Neuronal stem cell (in vitro differentiated cells): ENCODE measurements at places on chromosomes 13 and 19.

GRCh38 chr19:8361921-8362793 is 1.8 kb upstream of the ANGPTL4 start:
- no peak for DNase-seq

DNA sequence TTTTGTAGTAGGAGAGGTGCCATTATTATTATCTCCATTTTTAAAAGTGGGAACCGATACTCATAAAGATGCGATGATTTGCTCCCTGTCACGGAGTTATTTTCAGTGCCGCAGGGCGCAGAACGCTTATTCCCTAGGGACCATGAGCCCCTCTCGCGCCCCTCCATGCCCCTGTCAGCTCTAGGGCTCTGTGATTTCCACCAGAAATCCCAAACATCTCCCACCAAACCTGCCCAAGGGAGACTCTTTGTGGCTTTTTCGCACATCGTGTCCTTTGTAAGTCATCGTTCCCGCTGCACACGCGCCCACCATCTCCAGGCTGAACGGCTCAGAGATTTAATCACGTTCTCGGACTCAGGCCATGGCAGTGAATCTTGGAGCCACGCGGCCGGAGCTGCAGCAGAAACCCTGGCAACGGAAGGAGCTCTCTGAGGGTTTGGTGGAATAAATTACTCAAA is 105.1 kb downstream of the DNAJC15 start:
- no peak for DNase-seq

DNA sequence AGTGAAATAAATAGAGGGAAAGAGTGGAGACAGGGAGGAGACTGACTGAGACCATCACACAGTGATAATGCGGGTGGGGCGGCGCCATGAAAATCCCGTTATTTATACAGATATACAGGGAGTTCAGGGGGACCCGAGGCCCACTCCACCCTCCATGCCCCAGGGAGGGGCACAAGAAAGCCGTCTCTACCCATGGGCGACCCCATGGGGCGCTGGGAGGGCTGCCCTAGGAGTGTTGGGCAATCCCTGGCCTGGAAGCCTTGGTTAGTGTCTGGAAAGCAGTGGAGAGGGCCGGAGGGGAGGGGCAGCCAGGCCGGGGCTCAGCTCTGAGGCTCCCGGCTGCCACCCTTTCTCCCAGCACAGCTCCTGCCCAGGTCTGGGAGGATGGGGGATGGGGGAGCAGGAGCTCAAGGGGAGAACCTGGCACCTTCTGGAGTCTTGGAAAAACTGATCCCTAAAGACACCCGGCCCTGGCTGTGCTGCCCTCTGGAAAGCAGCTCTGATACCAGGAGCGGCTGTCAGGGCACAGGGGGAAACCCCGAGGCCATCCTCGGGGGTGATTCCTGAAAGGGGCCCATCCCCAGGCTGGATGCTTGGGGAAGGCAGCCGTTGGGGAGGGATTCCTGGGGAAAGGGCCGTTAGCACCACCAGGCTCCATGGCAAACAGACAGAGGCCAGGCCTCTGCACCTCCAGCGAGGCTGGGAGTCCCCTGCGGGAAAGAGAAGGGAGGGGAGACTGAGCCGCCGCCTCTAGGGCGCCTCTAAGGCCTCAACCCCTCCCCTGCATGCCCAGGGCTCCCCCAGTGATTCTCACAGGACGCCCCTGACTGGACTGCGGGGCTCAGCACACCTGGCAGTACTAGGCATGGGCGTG is 3.0 kb upstream of the PRKD2 start:
- DNase-seq, result no peak

DNA sequence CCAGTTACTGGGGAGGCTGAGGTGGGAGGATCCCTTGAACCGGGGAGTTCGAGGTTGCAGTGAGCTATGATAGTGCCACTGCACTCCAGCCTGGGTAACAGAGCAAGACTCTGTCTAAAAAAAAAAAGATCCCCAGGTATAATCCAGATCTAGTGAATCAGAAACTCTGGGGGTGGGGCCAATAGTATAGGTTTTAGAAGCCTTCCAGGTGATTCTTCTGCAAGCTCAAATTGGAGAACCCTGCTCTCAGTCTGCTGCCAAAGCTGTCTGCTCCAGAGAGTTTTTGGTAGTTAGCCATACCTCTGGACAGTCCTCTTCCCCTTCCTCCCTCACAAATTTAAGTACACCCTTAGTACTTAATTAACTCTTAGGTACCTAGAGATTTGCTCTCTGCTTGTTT is 28.0 kb downstream of the SERP2 start:
- no peak for DNase-seq

- DNase-seq, result no peak
These were observed 1.6 kb downstream of the LATS2 start for GRCh38 chr13:21059641-21060337.

DNA sequence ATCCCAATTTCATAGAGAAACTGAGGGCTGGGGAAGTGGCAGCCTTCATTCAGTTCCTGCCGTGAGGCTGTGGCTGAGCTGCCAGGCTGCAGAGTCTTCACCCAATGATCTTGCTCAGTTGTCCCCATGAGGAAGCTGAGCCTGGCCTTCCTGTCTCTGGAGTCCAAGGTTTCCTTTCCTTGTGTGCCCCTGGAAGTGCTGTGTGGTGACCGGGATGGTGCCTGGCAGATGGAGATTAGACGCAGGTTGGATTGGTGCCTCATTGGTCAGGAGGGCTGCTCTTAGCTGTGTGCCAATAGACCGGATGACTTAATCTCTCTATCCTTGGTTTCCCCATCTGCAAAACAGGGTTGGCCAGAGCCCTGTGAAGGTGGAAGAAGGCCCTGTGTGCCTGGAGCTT is 24.6 kb downstream of the DNM2 start:
- DNase-seq, result no peak

- no peak for DNase-seq
These were observed 70.3 kb upstream of the MCF2L start for GRCh38 chr13:112898621-112899280.

DNA sequence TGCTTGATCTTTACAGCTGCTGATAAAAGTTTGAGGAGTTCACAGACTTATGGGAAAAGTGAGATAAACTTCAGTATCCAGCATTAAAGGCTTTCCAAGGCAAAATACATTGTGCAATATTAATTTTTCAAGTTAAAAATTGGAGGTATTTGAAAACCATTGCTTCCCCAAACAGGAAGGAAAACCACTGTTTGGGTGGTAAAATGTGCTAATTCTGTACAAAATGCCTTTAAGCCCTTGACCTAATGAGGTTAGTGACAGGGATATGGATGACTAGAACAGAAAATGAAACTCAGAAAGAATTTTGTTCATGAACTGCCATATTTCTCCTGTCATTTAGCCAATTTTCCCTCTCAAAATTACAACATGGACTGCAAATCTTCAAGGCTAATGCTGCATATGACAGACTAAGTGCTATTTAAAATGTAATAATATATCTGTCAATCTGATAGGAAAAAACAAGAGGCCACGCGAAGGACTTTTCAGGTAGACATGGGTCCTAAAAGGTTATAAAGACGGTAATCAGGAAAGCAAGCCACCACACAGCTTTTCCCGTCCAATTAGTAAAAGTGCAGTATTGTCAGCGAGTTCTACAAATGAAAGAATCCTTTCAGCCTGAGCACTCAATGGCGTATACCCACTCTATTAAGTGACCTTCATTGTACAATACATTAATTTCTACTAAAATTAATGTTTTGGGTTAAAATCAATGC is 212.8 kb downstream of the ENOX1 start:
- no peak for DNase-seq

DNA sequence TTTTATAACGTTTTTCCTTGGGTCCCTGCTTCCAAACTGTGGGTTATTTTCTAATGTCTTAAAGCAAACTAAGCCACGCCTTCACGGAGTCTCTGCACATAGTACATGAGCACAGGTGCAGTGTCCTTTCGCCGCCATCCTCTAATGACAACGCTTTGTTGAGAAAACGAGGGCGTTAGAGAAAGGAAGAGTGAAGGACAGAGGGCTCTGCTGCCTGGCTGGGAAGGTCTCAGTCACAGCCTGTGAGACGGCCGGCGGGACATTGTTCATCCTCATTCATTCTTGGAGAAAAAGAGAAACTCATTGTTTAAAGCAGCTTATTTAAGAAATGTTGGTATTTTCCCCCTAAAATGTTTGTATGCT is 9.5 kb downstream of the IL17D start:
- DNase-seq, result no peak

DNA sequence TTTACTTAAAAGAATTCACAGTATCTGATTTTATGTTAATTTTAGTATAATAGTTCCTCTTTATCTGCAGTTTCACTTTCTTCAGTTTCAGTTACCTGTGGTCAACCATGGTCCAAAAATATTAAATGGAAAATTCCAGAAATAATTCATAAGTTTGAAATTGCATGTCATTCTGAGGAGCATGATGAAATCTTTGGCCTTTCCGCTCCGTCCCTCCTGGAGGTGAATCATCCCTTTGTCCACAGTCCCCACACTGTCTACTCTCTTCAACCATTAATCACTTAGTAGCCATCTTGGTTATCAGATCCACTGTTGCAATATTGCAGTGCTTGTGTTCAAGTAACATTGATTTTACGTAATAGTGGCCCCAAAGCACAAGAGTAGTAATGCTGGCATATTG is 26.9 kb downstream of the SLITRK6 start:
- DNase-seq, result no peak

- no peak for DNase-seq
These were observed 31.2 kb upstream of the SLC10A2 start for GRCh38 chr13:103097366-103097928.

DNA sequence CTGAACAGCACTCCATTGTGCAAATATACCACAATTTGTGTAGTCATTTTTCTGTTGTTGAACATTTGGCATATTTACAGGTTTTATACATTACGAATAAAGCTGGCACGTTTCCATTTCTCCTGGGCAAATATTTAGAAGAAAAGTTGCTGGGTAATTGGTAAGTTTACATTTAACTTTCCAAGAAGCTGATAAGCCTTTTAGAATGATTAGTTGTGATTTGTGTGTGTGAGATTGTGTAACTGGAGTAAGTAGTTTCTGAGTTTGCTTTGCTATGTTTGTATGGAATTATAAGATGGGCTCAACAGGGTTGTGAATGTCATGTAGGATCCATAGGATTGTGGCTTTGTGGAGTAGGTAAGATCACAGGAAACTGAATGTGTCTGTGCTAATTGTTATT is 1.6 kb upstream of the ZNF529 start:
- DNase-seq, result no peak

- DNase-seq, result no peak
These were observed 50.2 kb upstream of the GTF3A start for GRCh38 chr13:27374126-27374613.

DNA sequence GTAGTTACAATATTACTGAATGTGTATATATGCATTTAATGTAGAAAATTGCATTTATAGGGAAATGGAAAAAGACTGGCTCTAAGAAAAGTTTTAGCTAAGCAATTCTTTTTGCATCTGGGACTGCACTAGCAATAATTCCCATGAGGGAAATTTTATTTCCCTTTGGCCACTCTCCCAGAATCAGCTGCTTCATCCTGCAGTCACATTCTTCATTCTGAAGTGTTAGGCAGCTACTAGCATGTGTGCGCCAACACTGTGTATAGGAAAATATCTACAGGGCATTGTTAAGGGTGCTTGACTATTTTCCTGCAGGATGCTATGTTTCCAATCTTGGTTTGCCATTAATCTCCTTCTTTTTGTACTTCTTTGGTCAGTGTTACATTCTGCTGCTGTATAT is 312.8 kb upstream of the PCDH20 start:
- no peak for DNase-seq

DNA sequence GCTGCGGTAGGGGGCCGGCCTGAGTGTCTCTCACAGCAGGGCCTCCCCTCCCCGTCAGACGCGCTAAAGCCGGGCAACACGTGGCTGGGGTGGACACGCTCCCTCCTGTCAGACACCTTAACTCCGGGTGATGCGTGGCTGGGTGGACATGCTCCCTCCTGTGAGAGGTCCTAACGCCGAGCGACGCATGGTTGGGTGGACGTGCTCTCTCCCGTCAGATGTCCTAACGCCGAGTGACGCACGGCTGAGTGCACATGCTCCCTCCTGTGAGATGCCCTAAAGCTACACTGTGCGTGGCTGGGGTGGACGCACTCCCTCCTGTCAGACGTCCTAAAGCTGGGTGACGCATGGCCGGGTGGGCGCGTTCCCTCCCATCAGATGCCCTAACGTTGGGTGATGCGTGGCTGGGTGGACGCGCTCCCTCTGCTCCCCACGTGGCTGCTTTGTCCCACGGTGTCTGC is 126.1 kb upstream of the MCF2L start:
- no peak for DNase-seq

DNA sequence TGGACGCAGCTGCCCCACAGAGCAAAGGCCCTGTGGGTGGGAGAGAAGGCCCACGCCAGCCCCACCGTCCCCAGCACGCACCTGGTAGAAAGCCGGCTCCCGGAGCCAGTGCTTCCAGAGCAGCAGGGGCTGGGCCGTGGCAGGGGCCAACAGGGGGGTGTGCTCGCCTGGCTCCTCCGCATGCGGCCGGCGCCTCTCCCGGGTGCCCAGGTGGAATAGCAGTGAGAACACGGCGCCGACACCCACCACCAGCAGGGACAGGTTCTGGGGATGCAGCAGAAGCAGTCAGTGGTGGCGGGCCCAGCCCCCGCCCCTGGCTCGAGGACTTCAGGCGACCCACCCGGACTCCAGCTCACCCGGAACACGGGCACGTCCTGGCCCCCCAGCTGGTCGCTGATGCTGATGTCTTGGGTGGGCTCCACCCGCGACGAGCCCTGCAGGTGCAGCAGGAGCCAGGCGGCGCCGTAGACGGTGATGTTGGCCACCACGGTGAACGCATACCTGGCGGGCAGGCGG is 8.9 kb downstream of the TEKTIP1 start:
- DNase-seq, result no peak

- no peak for DNase-seq
These were observed 47.8 kb downstream of the GADD45B start for GRCh38 chr19:2523630-2524311.

GRCh38 chr13:105363261-105364190 is 1171.9 kb downstream of the EFNB2 start:
- DNase-seq, result no peak

- no peak for DNase-seq
These were observed 2.8 kb upstream of the ZNF181 start for GRCh38 chr19:34731019-34731829.

DNA sequence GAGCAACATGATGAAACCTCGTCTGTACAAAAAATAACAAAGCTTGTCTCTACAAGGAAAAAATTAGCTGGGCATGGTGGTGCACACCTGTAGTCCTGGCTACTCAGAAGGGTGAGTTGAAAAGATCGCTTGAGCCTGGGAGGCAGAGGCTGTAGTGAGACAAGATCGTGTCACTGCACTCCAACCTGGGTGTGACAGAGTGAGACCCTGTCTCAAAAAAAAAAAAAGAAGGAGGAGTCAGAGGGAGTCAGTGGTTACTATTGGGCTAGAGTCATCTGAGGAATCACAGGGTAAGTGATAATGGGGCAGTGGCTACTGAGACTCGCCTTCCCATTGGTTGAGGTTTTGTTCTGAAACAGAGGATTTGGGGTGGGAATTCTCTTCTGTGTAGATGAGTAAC is 1.9 kb upstream of the GPI start:
- no peak for DNase-seq

DNA sequence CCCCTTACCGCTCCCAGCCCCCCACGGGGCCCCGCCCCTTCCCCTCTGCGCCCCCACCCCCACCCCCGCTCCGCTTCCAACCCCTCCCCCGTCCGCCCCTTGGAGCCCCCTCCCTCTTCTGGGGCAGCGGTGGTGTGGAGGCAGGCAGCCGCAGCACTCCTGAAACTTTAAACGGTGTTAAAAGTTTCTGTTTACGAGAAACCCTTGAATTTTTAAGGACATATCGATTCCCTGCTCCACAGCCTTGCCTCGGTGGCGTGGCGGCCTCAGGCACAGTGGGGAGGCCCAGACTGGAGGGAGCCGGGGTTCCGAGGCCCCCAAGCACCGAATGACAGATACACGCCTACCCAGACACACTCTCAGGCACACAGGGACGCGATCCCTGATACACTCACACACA is 4.8 kb upstream of the NFIX start:
- no peak for DNase-seq
